CD4-positive, alpha-beta T cell treated with Interleukin-4 for 1 hour (primary cell): ENCODE measurements at places on chromosomes 16 and 17.

GRCh38 chr16:88453217-88453531 lies at the start of gene ZFPM1:
TSS of gene ZFPM1 (plus strand) at chr16:88453280. CDS start at chr16:88453639, 359 bp downstream.
- no peak for DNase-seq

GRCh38 chr17:58577696-58578095 lies 63.3 kb upstream of the MTMR4 start:
- peak; percentile 55 for DNase-seq

GRCh38 chr17:63991611-63992010 lies 6.5 kb upstream of the PRR29 start:
- no peak for DNase-seq

DNA sequence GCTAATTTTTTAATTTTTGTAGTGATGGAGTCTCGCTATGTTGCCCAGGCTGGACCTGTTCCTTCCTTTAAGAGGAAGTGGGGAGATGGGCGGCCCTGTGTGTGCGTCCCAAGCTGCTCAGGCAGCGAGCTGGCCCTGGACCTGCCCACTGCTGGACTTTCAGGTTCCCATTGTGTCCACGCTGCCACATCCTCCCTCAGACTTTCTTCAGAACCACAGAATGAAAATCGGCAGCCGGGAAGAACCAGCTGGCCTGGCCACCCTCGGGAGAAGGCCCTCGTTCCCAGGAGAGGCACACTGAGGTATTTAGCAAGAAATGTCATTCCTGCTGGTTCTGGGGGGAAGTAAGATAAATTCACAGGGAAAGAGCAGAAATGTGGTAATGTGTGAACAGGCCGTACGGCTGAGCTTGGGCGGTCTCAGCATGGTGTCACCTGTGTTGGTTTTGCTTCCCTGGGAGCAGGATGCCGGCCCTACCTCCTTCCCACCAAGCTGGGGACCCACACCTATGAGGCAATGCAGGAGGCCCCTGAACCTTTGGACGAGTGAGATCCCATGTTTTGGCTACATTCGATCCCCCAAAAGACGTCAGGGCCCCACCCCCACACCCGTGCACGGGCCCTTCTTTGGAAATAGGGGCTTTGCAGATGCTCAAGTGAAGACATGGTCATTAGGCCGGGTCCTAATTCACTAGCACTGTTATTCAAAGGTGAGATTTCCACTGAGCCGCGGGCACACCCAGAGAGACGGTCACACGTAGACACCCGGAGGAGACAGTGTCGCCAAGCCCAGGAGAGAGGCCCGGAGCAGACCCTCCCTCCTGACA lies 35.9 kb upstream of the ZNF469 start:
- DNase-seq = no peak

DNA sequence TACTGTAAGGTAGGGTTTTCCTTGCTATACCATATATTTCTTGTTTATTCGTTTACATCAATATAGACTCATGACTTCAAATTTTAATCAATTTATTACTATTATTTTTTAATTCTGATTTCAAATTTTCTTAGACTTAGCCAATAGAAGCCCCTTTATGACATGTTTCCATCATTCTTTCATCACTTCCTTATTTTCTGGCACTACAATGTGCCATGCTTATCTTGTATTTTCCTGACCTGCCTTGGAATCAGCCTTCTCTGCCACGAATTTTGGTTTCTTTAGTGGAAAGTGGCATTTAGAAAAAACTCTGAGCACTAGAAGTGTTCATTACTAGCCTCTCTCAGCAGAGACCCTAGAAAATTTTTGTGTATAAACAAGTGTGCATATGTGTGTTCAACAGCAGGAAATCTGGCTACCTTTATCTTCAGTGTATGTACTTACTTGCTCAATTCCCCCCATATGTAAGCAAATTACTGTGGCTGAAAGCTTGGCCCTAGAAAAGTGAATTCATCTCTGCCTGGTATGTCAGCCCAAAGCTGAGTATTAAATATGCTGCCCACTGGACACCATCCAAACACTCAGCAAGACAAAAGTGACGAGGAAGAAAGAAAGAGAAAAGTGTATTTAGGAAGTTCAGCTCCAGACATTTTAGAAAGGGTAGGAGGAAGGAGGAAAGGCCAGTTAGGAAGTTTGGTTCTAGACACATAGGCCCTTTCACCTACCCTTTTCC lies 4.0 kb downstream of the STXBP4 start:
- DNase-seq = no peak

DNA sequence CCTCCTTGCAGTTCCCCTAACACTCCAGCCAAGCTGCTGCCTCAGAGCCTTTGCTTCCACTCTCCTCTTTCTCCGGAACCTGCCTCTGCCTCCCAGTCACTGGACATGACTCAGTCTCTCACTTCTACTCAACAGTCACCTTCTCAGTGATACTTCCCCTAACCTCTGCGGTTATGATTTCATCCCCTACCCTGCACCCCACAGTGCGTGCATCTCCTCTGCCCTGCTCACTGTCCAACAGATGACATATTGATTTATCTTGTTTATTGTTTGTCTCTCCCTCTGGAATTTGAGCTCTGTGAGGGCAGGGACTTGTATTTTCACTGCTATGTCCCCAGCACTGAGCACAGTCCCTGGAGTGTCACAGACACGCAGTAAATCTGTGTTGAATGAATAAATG lies 100.7 kb downstream of the CYLD start:
- DNase-seq = no peak

- DNase-seq = no peak
These were observed 16.1 kb upstream of the GNA13 start for GRCh38 chr17:65072660-65073071.

DNA sequence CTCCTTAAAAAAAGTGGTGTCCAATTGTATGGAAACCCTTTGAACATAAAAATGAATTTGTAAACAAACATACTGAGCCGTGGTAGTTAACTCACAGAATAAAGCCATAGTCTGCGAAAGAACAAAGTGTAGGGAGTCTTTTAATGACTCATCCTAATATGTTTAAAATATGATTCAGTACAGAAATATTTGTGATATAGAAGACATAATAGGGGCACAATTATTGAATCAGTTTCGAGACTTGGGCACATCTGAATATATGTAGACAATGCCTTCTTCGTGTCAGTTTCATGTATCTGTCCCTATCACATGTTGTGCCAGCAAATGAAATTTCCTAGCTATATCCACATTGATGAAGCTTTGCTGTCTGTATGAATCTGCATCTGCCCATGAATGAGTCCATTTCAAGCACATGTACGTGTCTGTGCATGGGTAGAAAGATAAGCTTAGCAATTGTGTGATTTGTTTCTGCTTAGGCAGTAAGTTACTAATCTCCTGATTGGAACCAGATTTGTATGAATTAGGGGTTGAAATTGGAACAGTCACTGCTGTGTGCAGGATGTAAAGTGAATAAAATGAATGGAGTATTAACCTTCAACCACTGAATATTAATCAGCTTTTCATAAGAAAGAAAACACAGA lies 112.5 kb upstream of the SOX9 start:
- no peak for DNase-seq

- no peak for DNase-seq
These were observed 57.3 kb downstream of the ARHGAP17 start for GRCh38 chr16:24957887-24958286.

DNA sequence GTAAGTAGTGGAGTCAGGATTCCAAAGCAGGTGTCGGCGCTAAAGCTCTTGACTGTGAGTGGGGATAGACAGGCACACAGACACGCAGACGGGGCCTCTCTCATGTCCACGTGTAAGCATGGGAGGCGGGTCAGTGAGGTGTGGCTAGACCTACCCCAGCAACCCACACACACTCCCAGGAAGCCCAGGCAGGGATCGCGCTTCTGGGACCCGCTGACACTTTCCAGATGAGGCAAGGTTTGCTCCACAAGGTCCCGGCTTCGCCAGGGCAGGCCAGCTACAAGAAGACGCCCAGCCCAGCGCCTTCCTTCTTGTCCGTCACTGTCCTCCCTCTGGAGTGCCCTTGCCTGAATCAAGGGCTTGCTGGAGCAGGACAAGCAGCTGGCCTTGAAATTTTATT lies 213.8 kb upstream of the RPL38 start:
- DNase-seq = no peak

DNA sequence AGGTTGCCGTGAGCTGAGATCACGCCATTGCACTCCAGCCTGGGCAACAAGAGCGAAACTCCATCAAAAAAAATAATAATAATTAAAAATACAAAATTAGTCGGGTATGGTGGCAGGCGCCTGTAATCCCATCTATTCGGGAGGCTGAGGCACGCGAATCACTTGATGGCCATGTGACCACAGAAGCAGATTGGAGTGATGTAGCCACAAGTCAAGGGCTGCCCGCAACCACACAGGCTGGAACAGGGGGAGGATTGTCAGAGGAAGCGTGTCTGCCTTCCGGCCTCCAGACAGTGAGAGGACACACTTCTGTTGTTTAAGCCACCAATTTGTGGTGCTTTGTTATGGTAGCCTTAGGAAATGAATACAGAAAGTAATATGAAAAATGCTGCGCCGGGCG lies 11.8 kb upstream of the NAGS start:
- DNase-seq = no peak

DNA sequence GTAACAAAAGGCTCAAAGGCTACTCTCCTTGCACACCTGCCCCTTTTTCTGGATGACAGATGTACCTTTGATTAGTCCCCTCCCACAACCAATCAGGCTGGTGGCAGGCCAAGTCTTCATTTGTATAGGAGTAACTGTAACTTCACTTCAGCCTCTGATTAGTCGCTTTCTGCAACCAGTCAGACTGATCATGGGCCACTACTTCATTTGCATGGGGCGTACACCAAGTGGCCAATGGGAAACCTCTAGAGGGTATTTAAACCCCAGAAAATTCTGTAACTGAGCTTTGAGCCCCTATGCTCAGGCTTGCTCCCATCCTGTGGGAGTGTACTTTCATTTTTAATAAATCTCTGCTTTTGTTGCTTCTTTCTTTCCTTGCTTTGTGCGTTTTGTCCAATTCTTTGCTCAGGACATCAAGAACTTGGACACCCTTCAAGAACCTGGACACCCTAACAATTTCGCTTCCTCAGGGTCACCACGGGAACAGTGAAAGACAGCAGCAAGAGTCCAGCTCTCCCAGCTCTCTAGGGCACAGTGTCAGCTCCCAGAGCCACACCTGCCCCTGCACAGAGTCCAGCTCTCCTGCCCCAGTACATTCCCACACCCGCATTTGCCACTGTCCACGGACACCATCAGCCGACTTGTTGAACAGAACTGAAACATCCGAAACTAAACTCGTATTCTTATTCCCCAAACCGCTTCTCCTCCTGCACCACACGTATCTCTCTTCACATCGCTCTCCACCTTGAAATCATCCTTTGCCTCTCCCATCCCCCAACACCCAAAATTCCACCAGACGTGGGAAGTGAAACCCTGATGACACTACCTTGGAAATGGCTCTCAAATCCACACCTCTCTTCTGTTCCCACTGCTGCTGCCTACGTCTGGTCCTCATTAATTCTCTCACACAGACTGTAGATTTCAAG lies 53.4 kb downstream of the ABCC12 start:
- no peak for DNase-seq

- DNase-seq = no peak
These were observed 76.4 kb upstream of the SMIM36 start for GRCh38 chr17:55587608-55588139.

DNA sequence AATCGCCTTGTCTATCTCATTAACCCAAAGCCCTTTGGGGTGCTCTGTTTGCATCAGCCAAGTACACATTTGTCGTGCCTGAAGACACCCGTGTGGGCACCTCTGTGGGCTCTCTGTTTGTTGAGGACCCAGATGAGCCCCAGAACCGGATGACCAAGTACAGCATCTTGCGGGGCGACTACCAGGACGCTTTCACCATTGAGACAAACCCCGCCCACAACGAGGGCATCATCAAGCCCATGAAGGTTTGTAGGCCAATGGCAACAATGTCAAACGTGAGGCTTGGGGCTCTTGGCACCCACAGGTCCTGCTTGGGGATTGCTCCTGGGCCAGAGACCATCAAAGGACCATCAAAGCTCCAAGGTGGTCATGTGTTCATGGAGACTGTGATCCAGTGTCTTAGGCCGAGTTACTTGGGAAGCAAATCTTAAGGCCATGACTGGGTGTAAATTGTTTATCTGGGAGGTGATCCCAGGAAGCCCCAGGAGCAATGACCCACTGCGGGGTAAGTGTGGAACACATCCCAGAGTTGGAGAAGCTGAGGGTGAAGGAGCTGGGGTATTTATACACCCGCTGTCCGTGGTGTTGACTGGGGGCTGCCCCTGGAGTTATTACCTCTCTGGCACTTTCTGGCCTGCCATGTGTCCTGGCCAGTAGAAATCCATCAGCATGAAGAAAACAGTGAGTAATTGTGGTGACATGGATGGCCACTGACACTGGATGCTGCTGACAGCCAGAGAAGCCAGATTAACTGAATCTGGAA lies 24.0 kb downstream of the CDH5 start:
- no peak for DNase-seq

DNA sequence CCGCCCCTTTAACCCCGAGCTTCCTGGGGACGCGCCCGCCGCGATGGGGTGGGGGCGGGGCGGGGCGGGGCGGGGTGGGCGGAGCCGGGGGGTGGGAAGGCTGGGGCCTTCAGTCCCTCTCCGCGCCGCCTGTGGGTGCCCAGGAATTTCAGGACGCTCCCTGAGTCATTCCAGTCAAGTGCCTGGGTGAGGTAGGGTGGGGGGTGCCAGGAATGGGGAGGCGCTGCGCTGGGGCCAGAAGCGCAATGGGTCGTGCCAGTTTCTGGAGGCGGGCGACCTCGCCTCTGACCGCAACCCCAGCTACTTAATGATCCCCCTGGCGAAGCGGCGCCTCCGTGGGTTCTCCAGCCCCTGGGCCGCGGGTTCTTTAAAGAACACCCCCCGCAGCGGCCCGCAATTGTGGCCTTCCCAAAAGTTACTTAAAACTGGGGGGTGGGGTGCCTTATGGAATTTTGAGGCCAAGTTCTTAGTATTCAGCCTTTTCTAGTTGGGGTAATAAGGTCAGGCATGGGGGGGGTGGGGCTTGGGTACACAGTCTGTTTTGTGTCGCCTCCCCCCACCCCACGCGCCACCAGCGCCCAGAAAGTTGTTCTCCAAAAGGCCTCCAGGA lies 826 bp upstream of the GSE1 start:
- DNase-seq = no peak

DNA sequence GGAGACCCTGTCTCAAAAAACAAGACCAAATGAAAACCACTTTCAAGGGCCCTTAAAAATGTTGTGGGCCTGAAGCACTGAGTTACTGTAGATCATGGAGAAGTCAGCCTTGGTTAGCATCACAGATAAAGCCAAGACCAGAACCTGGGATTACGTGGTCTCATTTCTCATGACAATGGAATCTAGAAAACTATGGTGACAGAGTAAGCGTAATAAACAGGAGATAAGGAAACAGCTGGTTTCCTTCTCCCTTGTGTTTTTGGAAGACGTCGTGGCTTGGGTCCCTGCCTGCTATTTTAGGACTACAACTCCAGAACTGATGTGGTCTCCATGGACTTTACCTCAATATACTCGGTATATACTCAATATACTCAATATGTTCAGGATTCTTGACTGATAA lies 180.7 kb upstream of the ZFHX3 start:
- no peak for DNase-seq

- DNase-seq = no peak
These were observed 37.2 kb downstream of the LYRM1 start for GRCh38 chr16:20937736-20938135.

GRCh38 chr17:72092710-72093322 lies 28.0 kb upstream of the SOX9 start:
- no peak for DNase-seq
